ENCODE measurements at places on chromosomes 6 and 20.

DNA sequence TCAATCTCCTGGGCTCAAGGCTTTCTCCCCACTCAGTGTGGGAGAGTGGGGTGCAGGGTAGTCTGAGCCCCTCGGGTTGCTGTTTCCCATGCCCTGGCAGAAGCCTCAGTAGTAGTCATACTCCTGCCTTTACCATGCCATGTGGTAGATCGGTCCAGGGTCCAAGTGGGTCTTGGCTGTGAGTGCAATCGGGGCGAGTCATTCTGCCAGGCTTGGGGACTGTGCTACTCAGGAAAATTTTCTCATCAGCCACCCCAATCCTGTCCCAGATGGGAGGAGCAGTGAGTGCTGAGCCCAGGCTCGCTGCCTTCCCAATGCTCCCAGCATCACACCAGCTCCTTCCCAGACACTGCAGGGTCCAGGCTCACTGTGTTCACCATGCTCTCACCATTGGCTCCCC lies 10.7 kb upstream of the RAET1L start:
- no peak for DNase-seq

DNA sequence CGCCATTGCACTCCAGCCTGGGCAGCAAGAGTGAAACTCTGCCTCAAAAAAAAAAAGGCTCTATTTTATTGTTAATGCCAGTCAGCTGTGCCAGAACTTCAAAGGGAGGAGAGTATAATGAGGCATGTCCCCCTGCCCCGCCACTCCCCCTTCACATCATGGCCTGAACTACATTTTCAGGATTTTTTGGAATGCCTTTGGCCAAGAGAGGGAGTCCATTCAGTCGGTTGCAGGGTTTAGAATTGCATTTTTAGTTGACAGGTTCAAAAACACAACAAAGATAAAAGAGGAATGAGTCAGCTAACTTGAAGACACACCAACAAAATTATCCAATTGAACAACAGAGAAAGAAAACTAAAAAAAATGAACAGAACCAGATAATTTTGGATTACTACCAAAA lies 59.1 kb downstream of the CEP43 start:
- no peak for DNase-seq

DNA sequence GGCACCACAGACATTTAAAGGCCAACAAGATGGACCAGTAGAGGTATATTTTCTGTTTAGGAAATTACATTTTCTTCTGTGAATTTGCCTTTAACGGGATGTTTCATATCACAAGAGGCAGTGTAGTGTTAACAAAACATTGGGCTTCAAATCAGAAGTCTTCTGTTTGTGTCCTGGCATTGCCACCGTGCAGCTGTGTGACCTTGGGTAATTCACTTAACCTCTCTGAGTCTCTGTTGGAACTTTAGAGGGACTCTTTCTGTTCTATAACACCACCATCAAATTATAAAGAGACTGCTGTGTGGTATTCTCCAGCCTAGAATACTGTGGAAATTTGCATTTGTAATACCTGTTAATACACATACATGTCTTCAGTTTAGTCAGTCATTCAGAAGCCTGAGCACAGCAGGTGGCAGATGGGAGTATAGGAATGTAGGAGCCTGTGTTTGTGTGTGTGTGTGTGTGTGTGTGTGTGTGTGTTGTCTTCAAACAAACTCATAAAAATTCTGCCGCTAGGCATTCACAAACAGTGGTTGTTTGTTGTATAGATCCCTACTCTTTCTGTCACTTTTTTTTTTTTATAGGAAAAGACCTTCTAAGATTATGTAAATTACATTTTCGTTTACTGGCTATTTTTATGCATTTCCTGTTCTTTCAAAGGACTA lies 22.6 kb downstream of the UST start:
- DNase-seq = no peak

DNA sequence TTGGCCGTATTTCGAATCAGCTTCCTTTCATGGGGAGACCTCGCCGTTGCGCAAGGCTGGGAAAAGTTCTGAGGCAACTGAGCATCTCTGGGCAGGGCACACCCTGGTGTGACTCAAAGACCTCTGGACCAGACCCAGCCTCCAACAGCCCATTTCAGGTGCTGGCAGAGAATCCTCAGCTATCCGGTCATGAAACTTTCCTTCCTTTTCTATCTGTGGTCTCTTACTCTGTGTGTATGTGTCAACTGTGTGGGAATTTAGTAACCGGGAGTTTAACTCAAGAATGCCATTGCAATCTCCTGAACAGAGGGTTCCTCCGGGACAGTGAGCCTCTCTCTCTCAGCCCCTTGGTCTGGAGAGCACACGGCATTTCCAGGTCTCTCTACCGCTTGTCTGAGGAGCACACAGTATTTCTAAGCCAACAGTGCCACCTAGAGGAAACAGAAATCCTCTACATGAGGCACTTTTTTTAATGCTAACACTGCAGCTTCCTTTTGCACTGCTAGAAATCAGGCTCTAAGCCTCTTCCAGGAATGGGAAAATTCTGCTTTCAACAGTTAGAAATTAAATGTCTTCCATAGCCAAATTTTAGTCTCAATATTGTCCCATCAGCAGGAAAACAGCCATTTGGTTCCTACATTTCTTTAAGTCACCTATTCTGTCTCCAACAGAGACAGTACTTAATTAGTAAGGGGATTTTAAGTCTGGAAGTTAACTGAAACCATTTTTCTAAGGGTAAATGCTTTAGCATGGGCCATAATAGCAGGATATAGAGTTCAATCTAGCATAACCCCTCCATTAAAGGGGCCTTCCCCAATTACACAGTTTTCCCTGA lies 32.7 kb downstream of the PLN start:
- peak; percentile 64 for DNase-seq

GRCh38 chr20:56453352-56453751 lies 15.1 kb upstream of the RTF2 start:
- no peak for DNase-seq

Measured in NCI-H2171 (cell line).